ENCODE measurements at places on chromosomes 3 and 15.
A peak's percentile ranks its signal among the peaks of the same experiment; 100 is the strongest.

GRCh38 chr3:172223870-172224269 lies 184.5 kb downstream of the FNDC3B start:
- DNase-seq = no peak

DNA sequence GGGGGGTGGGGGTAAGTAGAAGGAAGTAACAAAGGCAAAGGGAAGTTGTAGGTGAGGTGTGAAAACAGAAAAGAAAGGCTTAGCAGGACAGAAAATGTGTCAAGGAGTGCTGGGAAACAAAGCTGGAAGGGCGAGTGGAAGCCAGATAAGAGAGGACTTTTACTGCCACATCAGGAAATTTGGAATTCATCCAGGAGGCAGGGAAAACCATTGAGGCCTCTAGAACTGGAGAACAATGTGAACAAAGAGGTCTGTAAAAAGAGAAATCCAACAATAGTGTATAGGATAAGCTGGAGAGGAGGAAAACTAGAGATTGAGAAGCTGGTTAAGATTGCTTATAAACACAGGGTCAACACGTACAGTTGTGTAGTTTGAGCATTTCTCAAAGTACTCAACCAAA lies 116.6 kb downstream of the NTRK3 start:
- DNase-seq = no peak

- no peak for DNase-seq
Measured at GRCh38 chr3:61907210-61907795, 345.9 kb downstream of the PTPRG start.

GRCh38 chr15:47616876-47617275 lies 100.4 kb upstream of the SEMA6D start:
- no peak for DNase-seq

DNA sequence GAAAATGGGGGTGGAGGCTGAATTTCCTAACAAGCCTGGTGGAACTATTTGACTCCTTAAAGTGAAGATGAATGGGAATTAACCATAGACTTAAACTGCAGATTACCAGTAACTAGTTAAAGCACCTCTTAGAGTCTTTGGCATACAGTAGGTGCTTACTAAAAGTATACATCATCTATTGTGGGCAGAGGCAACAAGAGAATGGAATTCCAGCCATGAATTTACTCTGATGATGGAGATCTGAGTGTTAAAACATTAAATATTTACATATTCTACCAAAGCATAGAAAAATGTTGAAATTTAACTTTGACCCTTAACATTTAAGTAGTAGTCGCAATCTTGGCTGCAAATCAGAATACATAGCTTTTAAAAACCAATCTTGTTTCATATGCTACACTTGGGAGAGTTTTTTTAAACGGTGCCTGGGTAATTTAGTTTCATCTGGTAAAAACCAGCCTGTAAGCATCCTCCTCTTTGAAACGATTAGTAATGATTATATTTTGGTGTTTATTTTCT lies 5.2 kb downstream of the UBA5 start:
- DNase-seq = no peak

DNA sequence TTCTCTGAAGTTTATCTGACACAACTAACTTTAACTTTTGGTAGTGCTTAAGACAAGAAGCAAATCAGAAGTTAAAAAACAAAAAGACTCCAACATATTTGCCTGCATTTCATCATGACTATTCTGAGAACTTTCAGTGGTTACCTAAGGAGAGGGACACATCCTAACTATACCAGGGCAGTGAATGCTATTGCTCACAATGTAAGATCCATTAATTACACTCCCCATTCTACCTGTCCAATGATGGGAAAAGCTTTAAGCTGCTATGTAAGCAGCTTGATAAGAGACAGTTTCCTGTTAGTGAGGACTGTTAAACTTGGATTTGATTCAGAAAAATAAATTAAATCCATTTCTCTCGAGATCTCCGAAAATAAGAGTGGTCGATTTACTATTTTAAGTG lies 37.5 kb downstream of the SERPINI1 start:
- no peak for DNase-seq

- DNase-seq = no peak
Measured at GRCh38 chr3:51955893-51956770, 951 bp downstream of the GPR62 start.

GRCh38 chr3:28118087-28118486 lies 123.3 kb upstream of the CMC1 start:
- DNase-seq = no peak

DNA sequence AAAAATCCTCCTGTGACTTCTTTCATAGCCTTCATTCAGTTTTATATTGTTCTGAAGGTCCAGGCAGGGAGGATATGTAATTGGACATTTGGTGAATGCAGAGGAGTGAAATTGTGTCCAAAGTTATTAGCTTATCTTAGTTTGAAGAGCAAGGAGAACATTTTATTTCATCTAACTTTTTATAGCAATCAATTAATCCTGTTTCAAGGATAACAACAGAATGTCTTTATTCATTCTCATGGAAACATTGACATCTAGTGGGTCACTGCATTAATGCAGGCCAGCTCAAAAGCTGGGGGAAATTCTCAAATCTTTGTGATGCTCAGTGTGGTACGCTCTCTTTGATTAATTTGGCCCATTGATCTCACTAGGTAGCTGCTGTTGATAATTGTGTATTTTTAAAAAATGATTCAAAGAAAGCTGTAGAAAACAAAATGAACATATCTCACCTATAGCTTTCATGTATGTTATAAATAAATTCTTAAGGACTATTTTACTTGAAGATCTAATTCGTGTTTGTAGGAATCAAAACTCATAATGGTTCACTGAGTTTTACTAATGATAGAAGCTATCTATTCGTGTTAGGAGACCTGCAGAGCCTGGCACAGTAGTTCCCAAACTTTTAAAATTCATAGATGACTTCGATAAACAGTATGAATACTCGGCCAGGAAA lies 150.8 kb upstream of the KCNMB2 start:
- no peak for DNase-seq

DNA sequence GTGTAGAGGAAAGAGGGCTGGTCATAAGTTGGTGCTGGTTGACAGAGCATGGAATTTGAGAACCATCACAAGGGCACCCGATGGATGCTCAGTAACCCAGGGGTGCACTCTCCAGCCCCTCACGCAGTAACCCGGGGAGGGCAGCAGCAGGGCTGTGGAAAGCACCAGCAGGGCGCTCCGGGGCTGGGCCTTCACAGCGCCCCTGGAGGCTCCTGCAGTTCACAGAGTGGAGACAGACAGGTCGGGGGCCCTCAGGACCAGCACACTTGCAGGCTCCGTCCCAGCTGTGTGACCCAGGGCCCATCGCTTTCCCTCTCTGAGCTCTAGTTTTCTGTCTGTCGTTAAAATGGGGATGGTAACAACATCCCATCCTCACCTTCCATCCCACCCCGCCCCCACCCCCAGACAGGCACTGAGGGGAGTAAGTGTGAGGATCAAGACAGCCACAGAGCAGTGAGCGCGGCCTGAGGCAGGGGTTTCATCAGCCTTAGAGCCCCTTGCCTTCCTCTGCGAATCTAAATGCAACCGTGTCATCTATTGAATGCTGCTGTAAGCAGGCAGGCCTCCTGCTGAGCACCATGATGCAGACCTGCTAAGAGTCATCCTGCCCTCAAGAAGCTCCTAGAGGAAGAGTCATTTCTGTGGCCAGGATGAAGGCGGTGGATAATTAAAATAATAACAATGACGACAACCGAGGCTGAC lies 90.2 kb upstream of the LINGO1 start:
- no peak for DNase-seq

DNA sequence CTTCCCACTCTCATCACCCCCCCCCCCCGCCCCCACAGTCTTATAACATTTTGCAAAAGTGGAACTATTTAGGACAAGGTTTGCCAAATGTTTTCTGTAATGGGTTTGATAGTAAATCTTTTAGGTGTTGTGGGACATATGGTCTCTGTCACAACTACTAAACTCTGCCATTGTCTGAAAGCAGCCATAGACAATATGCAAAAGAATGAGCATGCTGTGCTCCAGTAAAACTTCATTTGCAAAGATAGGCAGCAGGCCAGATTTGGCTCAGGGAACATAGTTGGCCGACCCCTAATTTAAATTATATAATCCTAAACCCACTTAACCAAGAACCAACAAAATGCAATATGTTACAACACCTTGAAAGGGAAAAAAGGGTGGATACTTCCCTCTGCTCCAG lies 46.4 kb downstream of the TIPARP start:
- no peak for DNase-seq

- peak; percentile 49 for DNase-seq
Measured at GRCh38 chr15:63626955-63627354, 29.8 kb downstream of the FBXL22 start.

DNA sequence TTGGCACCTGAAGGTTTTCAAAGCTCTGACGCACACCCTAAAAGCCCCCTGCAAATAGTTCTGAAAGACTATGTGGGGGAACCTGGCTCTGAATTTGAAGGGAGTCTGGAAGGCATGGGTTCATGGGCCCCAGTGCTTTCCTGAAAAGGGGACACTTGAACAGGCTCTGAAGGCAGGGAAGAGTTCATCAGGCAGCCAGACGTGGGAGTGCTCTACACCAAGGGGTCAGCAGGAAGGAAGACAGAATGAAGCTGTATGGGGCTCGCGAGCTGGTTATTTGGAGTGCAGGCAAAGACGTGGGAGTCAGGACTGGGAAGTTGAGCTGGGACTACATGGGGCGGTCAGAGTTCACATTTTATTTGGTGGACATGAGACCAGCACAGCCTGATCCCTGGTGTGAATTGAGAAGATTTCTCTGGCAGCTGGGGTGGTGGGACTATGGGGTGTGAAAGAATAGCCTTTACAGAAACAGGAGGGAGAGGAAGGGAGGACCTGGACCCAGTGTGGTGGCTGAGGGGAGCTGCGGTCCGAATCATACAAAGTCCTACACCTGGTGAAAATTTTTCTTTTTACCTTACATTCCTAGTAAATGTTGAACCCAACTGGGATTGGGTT lies 12.6 kb downstream of the ABHD6 start:
- no peak for DNase-seq

- no peak for DNase-seq
Measured at GRCh38 chr3:62238431-62238830, 134.9 kb downstream of the FEZF2 start.

DNA sequence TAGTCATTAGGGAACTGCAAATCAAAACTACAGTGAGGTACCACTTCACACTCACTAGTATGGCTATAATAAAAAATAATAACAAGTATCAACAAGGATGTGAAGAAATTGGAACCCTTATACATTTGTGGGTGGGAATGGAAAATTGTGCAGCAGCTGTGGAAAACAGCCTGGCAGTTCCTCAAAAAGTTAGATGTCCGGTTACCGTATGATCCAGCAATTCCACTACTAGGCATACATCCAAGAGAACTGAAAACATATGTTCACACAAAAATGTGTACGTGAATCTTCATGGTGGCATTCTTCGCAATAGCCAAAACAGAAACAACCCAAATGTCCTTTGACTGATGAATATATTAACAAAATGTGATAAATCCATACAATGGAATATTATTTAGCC lies 187.9 kb upstream of the LYSMD4 start:
- DNase-seq = no peak

DNA sequence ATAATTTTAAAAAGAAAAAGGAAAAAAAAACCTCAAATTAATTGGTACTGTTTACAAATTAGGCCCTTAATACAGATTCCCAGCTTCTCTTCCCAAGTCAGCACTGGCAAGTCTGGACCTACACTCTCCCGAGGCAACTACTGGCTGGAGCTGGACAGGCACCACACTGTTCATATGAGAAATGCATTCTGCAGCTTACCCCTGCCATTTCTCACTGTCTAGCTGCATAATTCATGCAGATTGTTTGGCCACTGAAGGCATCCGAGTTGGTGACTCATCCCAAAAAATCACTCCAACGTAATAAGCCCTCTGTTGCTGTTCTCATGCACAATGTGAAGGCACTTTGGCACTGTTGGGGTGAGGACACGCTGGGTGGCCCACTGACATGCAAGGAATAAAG lies 45.3 kb downstream of the ROPN1B start:
- no peak for DNase-seq

GRCh38 chr3:139297588-139298311 lies 46.1 kb upstream of the MRPS22 start:
- DNase-seq = no peak

DNA sequence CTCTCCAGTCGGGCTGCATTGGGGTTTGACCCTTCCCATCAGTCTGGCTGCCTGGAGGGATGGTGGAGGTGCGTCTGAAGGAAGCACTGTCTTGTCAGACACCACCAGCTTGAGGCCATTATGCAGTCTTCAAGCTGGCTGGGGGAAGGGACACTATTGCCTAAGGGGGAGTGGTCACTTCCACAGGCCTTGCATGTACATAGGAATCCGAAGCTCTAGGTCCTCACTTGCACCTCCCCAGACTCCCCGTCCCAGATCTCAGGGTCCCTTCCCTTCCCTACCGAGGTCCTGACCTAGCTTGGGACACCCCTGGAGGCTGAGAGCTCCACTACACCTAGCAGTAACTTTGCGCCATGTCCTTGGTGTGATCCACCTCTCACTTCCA lies 48.6 kb upstream of the KLF13 start:
- no peak for DNase-seq

- DNase-seq = no peak
Measured at GRCh38 chr3:5274091-5274490, 86.6 kb downstream of the EDEM1 start.

GRCh38 chr3:168678730-168679129 lies 583.0 kb upstream of the GOLIM4 start:
- no peak for DNase-seq

DNA sequence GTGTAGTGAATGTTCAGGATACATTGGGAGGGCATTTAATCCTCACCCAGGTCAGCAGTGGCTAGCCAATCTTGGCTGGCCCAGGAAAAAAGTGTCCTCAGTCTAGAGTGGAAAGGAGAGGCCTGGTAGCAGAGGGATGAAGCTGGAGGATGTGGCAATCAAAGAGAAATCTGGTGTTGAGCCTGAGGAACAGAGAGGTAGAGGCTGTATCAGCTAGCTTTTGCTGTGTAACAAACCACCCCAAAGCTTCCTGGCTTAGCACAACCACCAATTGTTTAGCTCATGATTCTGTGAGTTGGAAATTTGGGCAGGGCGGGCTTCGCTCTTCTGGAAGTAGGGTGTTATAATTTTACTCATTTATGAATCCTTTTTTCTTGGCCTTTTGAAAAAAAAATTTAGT lies 49.8 kb upstream of the PRR23E start:
- DNase-seq = no peak

Data from GM12864 (cell line).